Stimulated activated CD8-positive, alpha-beta memory T cell treated with anti-CD3 and anti-CD28 coated beads, Interleukin-7, amount 100 ng/mL, for 1 hour (primary cell): ENCODE measurements at places on chromosomes 16 and 17.

GRCh38 chr16:73432850-73433730 lies 385.2 kb upstream of the ZFHX3 start:
- no peak for DNase-seq

GRCh38 chr16:66442502-66443268 lies 15.6 kb downstream of the BEAN1 start:
- no peak for DNase-seq

GRCh38 chr16:146646-147045 lies 5.8 kb upstream of the HBZ start:
- DNase-seq: no peak

DNA sequence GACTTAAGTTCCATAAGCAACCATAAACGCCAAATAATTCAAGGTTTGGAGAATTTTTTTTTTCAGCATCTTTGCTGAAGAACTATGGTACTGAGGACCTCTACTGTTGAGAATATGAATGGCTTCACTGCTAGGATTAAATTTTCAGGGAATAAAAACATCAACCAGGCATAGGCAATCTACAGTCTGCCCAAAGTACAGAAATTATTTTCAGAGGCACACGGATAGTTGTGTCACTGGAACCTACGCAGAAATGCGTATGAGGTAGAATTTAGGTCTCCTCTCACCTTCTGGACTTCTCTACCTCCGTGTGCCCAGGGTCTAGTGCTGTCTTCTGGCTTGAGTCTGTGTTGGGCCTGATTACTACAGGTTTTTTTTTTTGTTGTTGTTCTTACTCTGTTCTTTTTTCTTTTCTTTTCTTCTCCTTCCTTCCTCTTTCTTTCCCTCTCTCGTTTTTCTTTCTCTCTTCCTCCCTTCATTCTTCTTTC lies 39.7 kb downstream of the NACA2 start:
- DNase-seq: no peak

- DNase-seq: no peak
These were observed 45.0 kb upstream of the NACA2 start for GRCh38 chr17:61635913-61636432.

DNA sequence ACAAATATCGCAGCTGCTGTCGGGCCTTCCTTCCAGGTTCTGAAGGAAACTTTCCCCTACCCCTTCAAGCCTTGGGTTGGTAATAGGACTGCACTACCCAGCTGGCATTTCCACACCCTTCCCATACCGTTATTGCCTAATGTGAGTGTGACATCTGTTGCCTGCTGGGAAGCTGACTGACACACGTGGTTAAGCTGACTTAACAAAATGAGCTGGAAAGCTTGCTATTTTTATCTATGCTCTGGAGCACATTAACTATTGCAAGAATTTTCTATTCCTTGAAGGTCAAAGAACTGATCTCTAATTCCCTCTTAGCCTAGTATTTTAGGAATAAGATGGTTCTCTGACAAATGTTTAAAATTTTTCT lies 79.5 kb downstream of the PMP22 start:
- no peak for DNase-seq

DNA sequence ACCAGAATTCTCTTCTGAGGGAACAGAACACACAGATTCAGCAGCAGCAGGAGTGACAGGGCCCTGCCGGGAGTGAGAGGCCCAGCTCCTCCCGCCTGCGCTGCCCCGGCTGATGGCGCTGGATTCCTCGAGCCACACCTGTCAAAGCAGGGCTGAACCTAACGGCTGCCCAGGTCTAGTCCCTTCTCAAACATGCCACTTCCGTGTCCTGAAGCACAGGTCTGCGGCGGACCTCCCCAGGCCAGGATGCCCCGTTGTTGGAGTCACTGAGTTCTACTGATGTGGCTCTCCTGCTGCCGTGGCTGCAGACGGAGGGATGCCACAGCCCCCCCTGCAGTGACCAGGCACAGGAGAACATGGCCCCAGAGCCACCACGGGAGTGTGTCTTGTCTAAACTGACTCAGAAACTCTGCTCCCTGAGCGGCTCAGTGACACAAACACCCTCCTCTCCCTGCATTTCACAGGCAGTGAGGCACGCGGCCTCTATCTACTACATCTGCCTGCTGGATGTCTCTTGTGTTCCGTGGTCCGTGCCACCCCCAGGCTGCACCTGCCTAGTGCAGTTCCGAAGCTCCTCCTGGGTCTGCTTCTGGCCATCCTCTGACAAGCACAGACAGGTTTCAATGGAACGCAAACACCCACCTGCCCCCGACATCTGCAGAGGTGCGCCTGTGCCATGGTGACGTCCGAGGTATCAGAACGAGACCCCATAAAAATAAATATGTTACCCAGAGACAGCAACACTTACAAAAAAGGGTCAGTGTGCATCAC lies 44.7 kb upstream of the DNAH17 start:
- DNase-seq: no peak

DNA sequence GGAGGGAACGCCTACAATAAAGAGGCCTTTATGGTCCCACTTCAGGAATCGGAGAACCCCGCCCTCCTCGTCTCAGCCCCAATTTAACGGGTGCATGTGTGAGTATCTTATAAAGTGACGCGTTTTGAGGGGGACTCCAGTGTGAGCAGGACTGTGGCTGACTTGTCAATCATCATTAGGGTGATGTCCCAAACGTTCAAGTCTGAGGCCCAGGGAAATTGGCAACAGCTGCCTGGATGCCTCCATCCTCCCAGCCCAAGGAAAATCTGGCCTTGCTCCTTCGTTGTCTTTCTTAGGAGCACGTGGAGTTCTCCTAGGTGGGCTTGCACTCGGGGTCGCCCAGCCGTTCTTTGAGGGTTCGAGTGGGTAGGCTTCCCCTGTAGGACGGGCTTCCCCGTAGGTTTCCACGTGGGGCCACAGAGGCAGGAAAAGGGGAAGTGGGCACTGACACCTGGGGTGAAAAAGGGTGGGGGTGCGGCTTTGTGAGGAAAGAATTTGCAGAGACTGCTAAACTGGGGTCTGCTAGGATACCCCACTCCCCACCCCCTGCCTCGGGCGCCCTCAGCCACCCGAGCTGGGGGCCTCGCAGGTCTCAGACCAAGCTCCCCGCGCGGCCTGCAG lies 561 bp upstream of the HERPUD1 start:
- no peak for DNase-seq

- DNase-seq: no peak
These were observed 8.4 kb downstream of the DPEP1 start for GRCh38 chr16:89621698-89622409.

GRCh38 chr16:9364721-9365369 lies 273.4 kb downstream of the HAPSTR1 start:
- no peak for DNase-seq

DNA sequence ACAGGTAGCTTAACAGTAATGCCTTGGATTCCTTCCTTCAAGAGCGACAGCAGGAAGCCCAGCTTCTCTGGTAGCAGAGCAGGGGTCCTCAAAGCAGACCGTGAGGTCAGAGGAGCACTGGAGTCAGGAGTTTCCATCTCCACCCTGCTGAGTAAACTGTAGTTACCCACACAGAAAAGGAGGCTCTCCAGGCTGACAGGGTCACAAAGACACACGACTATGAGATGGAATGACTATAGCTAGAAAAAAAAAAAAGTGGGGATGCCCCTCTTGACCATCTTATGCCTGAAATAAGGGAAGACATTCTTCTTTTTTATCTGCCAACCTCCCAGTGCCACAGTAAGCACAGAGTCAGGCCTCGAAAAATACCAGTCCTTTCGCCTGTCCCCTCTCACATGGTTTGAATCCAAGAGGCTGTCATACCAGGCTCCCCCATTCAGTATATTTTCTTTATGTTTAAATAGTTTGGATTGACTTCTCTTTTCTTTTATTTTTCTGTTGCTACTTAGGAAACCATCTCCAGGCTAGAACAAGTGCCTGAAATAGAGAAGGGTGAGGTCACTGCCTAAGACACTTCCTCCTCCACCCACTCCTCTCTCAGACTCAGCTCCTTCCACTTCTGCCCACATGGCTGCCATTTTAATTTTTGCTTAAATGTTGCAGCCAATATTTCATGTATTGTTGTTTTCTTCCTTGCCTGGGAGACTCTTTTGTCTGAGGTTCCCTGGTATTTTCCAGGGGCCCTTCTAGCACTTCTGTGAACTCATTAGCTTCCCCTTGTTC lies 707.4 kb downstream of the MAF start:
- no peak for DNase-seq

- no peak for DNase-seq
These were observed 349.5 kb downstream of the NPIPA8 start for GRCh38 chr16:17986991-17987390.

- DNase-seq: no peak
These were observed 29.3 kb upstream of the SPACA3 start for GRCh38 chr17:32962320-32962711.

GRCh38 chr17:83089328-83090132 lies 10.1 kb downstream of the METRNL start:
- DNase-seq: no peak

DNA sequence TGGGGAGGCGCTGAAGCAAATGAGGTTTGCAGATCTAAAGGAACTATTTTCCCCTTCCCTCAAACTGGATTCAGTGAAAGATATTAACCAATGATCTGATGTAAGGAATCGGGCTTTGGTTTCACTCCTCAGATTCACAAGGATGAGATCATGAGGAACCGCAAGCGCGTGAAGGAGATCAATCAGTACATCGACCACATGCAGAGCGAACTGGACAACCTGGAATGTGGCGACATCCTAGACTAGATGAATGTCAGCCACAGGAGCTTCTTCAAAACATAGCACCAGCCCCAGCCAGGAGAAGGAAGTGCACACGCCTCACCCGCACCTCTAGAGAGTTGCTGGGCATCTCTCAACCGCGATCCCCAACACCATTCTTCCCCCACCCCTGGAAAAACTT lies 22.5 kb downstream of the ATPAF2 start:
- no peak for DNase-seq

DNA sequence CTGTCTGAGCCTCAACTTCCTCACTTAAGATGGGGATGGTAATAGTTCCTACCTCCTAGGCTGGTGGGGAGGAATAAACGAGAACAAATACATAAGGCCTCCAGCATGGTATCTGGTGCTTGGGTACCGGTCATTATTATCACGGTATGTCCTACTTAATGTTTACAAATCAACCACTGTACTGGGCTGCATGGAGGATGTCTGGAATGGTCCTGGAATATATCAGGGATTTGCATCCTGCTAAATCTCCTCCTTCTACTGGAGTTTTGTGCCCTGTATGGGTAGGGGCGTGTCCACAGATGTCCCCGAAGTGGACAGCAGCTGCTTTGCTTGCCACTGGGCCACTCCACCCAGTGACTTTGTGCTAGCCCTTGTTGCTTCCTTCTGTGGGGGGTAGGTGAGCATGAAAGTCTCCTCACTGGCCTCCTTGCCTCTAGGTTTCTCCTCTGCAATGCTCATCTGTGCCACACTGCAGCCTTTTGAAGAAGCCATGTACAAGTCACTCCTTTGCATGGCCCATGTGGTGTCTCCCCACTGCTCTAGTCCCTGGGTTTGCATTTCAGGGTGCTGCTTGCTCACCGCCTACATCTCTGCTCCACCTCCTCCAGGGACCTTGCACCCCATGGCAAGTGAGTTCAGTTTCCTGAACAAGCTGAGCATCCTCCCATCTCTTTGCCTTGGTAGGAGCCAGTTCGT lies 2.2 kb upstream of the CMIP start:
- no peak for DNase-seq

DNA sequence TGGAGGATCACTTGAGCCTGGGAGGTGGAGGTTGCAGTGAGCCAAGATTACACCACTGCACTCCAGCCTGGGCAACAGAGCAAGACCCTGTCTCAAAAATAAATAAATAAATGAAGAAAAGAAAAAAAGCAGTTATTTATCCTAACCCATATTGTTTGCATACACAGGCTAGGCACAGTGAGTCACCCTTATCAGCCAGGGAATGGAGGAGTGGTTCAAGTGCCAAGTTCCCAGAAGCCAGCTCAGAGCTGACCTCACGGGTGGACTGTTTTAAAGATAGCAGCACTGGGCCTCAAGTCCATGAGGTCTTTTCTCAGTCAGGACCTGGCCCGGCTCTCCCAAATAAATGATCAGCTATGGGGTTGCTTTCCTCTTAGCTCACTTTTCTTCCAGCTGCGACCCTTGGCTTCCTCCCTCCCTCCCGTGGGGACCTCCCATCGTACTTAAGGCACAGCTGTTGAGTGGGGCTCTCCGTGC lies 22.6 kb upstream of the MGAT5B start:
- no peak for DNase-seq

GRCh38 chr16:87895641-87896141 lies 26.4 kb upstream of the SLC7A5 start:
- peak; percentile 51 for DNase-seq

DNA sequence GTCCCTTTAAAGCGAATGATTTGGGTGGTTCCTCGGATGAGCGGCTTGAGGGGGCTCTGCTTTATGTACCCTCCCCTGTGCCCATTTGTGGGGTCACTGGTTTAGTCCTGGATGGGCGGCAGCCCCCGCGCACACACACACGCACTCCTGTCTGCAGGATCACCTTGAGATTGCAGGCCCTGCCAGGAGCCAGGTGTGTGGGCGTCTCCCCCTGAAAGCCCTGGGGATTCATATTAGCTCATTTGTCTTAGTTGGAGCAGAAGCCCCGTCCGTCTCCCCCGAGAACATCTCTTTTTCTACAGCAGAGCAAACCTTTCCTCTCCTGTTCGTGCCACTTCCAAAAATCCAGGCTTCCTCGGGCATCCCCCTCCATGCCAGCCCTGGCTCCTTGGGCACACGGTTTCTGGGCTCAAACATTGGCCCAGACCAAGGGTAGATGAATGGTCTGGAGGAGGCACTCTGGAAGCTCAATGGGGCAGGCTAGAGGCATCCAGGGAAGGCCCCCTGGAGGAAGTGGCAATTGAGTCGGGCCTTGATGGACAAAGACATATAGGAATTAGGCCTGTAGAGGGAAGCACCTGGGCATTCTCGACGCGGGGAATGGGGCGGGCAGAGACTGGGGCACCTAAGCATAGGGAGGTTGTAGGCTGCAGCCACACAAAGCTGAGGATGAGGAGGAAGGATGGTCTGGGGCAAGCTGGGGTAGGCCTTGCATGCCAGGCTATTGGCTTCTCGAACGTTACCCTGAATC lies 218.5 kb upstream of the GSE1 start:
- DNase-seq: no peak

- DNase-seq: no peak
These were observed 5.5 kb upstream of the EPX start for GRCh38 chr17:58187063-58187462.

DNA sequence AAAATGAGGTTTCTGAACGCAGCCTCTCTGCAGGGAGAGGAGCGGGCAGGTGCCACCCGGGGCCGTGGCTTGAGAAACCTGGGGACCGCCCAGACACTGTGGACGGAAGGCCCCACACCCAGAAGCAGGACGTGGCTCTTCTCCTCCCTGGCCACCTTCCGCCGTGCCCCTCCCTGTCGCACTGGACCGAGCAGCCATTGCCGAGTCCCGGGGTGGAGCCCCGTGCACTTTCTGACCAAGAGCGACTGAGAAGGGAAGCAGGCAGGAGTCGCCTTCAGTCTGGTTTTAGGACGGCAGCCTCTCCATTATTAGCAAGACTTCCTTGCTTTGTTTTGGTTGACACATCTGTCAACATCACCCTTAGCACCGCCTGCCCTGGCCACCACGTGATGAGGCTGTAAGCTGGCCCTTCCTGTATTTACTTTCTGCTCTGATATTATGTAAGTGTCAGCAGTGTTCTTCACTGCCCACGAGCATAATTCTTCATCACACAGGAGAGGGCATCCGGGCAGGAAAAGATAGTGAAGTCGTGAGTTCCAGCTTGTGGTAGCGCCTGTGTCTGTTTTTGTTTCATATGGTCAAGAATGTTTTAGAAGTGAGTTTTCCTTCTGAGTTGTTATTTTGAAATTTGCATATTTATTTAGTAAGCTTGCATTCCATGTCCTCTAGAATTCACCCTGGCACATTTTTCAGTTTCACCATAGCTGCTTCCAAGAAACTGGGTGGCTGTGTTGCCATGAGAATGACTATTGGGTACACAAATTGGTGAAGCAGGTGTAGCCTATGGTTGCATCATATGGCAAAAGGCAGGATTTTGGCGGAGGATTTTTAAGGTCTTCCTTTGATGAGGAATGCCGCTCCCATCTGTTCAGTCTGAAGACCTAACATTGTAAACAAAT lies 1.0 kb downstream of the HERPUD1 start:
- DNase-seq: peak; percentile 15
